Stimulated activated CD8-positive, alpha-beta memory T cell treated with anti-CD3 and anti-CD28 coated beads, Interleukin-15, amount 100 ng/mL, for 4 hours (primary cell): ENCODE measurements at places on chromosomes 4 and X.

DNA sequence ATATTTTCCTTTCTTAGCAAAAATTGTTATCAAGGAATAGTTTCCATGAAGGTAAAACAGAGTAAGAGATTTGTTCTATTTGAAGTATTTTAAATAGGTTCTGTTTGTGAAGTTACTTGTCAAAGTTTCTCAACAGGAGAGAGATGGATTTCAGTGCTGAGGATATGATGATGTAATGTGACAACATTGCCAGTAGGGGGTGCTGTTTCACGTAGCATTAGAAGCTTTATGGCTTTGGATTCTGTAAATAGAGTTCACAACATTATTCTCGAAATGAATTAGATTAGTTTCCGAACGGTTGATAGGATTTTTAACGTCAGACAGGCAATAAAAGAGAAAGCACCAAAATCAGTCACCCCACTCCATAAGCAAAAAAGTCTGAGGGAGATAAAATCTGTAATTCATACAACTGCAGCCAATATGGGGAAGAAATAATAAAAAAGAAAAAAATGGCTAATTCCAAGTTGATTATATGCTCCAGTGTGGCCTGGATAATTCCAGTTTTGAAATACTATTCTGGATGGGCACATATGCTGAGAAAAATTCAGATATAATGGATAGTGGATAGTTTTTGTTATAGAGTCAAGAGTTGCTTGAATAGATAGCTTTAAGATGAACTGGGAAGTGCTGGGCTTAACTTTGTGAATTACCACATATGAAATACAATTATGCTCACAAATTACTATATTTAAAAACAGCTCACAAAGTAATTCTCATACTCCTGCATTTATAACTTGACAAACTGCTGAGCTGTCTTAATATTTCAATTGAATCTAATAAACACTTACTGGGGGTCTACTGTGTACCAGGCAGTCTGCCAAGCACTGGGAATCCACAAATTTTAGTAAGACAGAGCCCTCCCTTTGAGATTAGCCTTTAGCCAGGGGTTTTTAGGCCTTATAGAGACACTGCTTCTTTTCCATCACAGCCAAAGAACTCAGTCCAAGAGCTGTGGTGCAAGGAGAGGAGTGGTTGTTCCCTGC, 109.1 kb downstream of the GPAT3 start:
- no peak for DNase-seq

- DNase-seq = no peak
Measured at GRCh38 chrX:69282893-69283690, 117.8 kb upstream of the PJA1 start.

DNA sequence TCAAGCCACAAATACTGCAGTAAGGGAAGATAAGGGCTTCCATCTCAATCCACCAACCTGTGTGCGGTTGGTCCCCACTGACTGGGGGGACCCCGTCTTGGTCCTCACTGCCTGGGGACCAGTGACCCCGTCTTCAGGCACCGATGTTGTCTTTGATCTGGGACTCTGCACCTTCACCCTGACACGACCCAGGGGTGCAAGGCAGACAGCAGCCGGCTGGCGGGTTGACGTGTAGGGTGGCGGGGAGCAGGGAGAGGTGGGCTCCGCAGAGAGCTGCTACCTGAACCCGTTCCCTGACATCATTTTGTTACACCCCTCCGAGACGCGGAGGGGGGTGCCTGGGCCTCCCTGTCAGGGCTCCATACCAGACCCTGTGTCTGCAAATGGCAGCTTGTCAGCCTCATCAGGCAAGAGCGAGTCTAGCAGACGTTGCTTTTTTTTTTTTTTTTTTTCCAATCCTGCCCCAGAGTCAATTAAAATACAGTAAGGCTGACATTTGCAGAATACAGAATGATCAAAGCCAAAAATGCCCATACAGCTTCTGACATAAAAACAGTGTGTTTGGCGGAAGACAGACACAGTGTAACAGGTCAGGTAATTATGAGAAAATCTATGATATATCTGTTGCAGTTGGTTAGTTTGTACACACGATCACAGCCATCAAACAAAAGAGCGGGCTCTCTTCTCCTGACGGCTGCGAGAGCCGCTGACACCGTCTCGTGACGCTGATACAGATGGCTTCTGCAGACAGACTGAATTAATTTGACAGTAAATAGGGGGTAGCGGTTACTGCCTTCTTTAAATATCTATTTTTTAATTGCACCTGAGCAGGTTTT, 118.6 kb downstream of the CRLF2 start:
- no peak for DNase-seq

- no peak for DNase-seq
Measured at GRCh38 chrX:20313899-20314298, 47.2 kb upstream of the RPS6KA3 start.

- DNase-seq = no peak
Measured at GRCh38 chr4:22233230-22233629, 282.6 kb downstream of the ADGRA3 start.

DNA sequence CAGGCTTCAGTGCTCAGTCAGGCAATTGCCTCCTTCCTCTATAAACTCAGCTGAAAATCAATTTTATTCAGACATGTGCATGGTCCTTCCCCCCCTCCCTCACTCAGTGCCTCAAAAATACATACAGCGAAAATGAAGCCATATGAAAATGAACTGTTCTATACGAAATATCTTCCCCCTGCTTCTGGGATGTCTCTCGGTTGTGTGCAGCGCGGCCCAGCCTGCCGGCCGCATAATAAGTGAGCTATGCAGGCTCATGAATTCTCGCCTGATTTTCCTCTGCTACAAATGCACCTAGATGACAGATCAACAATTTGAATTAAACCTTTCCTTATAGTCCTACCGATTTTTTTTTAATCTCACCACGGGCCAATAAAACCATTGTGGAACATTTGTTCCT, 252.9 kb downstream of the CRLF2 start:
- no peak for DNase-seq

DNA sequence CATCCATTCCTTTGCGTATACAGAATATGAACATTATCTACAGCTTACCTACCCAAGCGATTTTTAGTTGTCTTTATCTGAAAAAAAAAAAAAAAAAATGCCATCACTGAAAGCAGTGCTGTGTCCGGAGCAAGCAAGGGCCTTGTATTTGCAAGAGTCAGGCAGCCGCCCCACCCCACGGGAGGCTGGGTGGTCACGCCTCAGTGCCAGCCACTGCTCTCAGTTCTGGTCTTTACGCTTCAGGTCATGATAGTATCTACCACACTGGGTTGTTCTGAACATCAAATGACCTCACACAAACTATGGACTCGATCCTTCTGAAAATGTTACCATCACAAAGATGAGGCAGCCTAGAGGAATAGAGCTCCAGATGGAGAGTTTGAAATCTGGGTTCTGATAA, 62.7 kb upstream of the HELT start:
- no peak for DNase-seq

GRCh38 chrX:133482056-133482952, 67.0 kb upstream of the GPC4 start:
- no peak for DNase-seq

DNA sequence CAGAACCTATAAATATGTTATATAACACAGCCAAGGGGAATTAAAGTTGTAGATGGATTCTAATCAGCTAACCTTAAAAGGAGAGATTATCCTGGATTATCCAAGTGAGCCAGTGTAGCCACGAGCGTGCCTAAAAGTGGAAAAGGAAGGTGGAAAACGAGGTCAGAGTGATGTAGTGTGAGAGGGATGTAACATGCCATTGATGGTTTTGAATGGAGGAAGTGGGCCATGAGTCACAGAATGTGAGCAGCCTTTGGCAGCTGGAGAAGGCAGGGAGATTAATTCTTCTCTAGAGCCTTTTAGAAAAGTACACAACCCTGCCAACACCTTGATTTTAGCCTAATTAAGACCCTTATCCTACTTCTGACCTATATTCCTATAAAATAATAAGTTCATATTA, 149.1 kb downstream of the SLC39A8 start:
- DNase-seq = no peak

GRCh38 chrX:104318330-104319009, 63.7 kb upstream of the ESX1 start:
- no peak for DNase-seq

DNA sequence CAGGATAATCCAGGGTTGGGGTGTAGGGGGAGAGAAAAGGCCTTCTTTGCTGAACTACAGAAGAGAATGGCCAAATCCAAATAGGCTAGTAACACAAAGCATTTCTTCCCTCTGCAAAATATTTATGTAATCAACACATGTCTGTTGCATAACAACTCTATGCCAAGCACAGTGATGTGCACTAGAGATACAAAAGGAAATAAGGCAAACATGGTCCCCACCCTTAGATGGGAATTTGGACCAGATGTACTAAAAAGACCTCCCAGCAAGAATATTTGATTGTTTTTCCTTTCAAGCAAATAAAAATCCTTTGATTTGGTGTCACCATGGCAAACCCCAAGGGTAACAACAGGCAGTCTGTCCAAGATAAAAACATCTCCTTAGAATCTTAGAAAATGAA, 177.6 kb upstream of the FGF13 start:
- no peak for DNase-seq

DNA sequence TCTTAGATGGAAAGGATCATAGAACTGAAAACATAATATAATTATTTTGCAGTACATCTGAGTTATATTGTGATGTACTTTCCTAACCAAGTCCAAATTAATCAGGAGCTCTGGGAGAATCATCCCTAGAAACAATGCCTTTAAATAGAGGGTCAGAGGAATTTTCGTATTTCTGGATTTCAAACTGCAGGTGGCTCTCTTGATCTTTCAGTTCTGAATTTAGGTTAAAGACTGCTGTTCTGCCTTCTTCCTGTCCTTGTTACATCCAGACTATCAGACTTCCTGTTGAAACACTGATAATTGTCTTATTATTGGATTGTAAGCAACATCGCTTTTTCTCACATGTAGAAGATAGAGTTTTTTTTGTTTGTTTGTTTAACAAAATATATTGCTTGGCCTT, 142.7 kb downstream of the RPA4 start:
- DNase-seq = no peak

- no peak for DNase-seq
Measured at GRCh38 chrX:13473442-13474163, 95.8 kb upstream of the EGFL6 start.

GRCh38 chrX:39008549-39008948, 207.3 kb downstream of the MID1IP1 start:
- no peak for DNase-seq

- no peak for DNase-seq
Measured at GRCh38 chrX:99549381-99549780, 860.7 kb downstream of the PCDH19 start.

- no peak for DNase-seq
Measured at GRCh38 chr4:108008721-108009120, 19.0 kb downstream of the HADH start.

DNA sequence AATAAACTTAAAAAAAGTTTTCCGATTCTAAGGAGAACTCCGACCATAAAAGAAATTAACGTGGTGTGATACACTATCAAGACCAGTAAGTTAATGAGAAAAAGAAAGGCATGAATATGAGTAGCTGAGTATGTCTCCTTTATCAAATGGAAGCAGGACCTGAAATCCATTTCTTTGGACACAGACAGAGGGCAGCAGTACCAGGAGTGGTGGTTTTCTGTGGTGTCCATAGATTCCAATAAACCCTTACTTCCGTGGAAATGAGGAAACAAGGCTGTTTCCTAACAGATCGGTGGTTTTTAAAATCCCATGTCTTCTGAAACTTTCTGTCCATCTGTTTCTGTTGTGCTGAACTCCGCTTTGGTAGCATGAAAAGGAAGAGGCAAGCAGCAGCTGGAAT, 128.5 kb upstream of the TSPAN5 start:
- DNase-seq = no peak

GRCh38 chr4:109730619-109731545, 1.0 kb upstream of the PLA2G12A start:
- no peak for DNase-seq

DNA sequence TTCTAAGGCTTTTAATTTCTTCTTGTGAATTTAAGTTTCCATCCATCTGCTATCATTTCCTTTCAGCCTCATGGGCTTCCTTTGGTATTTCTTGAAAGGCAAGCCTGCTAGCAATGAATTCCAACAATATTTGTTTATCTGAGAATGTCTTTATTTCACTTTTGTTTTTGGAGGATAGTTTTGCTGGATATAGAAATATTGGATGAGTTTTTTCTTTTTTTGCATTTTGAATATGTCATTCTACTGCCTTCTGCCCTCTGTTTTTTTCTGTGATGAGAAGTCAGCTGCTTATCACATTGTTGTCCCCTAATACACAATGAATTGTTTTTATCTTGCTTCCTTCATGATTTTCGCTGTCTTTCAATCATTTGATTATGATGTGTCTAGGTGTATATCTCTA, 13.2 kb upstream of the SORCS2 start:
- DNase-seq = no peak

DNA sequence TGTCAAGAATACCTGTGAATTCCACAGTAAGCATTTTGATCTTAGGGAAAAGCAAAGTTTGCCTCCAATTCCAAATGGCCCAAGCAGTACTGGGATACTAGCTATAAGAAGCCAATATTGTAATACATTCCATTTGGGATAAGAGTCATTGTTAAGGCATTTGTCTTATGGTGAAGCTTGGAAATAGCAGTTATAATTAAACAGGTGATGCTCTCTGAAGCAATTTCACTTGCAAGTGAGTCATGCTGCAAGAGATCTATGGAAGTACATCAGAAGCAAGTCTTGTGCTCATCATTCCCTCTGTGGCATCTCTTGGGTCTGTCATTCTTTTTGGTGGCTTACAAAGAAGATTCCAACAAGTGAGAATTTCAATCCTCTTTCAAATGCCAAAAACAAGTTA, 386.4 kb upstream of the RPS6KA3 start:
- DNase-seq = no peak

DNA sequence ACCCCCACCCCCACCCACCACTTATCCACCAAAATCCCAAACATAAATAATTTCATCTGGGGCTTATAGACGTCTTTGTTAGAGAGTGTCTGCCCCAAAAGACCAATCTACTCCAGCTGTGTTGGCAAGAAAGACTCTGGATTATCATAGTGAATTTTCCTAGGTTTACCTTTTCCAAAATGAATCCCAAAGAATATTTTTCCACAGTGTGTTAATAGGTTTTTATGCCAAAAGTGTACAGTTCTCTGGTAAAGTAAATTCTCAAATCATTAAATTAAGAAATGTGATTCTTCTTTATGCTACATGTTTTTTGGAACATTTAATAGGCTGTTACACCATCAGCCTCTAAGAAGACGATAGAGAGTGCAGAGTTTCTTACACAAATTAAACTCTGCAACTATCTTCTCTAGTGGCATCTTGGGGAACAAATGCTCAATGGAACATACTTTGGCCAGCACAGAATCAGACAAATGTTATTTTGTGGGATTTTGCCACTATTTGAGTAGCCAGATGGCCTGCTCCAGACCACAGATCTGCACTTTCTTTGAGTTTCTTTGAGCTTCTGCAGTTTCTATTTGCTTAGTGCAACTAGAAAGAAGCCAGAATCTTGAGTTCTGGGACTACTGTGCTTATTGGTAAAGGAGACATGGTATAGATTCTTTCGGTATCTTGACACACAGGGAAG, 206.0 kb downstream of the KIT start:
- DNase-seq = no peak

DNA sequence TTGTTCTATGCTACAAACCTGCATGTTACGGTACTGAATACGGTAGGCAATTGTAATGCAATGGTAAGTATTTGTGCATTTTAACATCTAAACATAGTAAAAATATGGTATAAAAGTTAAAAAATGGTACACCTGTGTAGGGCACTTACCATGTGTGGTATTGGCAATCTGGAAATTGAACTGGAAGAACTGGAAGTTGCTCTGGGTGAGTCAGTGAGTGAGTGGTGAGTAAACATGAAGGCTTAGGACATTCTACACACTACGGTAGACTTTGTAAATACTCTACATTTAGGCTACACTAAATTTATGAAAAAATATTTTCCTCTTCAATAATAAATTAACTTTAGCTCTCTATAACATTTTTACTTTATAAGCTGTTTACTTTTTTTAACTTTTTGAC, 78.9 kb downstream of the RRAGB start:
- no peak for DNase-seq
